ENCODE measurements at places on chromosomes 1 and 21.

DNA sequence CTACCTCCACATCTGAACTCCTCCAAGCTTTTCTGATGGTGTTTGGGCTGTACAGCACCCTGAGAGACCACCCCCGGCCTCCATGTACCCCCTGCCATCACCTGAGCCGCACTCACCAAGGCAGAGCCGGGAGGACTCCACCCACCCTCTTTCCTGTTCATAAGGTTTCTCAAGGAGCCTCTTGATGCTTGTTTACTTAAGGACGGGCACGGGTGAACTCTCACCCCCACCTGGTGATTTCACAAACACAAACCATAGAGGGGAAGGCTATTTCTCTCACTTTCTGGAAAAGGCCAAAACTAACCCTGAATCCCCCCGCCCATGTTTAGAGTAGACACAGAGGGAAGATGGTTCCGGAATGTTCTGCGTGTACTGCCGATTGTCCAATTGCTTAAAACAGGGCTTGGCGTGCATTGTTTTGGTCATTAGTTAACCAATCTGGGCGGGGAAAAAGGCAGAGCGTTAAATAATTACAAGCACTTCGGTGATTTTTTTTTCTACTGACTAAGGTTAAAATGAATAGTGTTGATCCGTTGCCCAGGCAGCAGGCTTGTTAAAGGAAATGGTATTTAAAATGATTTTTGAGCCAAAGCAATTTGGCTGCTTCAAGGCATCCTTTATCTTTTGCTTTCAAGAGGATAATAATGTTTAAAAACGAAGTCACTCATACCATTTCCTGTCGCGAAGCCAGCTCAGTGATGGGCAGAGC lies 279.8 kb upstream of the VAMP3 start:
- peak; percentile 73 for DNase-seq

DNA sequence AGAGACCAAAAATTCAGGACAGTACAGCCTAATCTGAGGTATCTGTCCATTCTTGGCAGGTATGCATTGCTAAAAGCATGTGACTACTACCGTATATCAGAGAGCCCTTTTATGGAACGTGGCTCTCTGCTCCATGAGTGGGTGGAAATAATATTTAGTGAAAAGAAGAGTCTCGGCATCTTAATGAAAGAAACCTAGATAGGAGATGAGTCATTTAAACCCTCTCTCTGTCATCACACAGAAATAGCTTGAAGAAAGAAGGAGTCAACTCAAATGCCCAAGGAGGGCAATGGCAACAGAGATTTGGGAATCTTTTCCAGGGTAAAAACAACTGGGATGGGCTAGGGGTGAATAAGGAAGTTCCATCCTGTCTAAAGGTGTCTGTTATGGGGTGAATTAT lies 528.2 kb downstream of the SMYD3 start:
- no peak for DNase-seq

- DNase-seq, result no peak
Measured at GRCh38 chr1:116738673-116739370, 15.4 kb upstream of the CD2 start.

DNA sequence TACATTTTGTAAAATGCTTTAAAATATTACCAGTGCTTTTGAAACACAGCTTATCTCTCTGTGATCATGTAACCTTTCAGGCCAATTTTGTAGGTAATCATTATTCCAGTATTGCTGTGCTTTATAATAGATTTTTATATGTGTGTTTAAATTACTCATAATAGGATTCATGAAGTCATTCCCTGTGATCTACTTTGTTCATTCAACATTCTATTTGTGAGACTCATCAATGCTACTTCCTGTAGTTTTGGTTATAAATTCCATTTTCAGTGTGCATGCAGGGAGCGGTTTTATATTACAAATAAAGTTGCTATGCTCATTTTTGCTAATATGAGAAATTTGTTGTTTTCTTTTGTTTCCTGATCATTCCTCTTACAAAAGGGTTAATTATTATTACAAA lies 4.1 kb upstream of the OR2M5 start:
- no peak for DNase-seq

DNA sequence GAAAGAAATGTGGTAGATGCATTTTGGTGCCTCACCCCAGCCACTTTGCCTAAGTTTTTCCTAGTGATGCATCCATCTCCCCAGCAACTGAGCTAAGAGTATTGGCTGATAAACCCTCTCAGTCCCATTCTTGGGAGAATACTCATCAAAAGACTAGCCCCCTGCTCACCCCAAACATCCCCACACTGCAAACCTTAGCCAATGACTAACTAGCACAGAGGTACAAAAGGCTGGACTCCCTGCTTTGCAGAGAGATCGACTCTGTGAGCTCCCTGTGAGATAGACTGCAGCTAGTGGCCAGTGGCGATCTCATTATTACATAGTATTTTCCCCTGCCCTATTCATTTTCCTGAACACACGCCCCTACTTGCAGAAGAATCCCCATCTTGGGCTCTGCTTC lies 155.3 kb downstream of the HHIPL2 start:
- DNase-seq, result no peak

DNA sequence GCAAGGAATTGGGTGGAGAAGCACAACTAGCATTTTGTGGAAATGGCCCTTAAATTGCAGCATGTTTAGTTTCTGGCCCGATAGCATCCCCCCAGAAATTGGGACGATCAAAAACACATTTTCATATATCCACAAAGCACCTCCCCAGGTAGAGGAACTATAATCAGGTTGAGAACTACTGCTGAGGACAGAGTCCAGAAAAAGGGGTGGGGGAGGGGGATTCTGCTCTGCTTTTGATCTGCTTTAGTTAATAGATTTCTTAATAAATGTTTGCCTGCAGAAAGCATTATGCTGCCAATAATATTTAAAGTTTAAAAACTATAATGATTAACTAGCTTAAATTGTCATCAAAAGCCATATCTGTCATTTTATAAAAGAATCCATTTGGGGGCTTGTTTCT lies 14.4 kb upstream of the DYNLT5 start:
- DNase-seq, result no peak

GRCh38 chr1:33460947-33461629 lies 11.4 kb upstream of the ZSCAN20 start:
- DNase-seq, result no peak

Measured in NCI-H187 (cell line).